ENCODE measurements at places on chromosomes 12 and 14.

- no peak for DNase-seq
These were observed 849 bp downstream of the WNT1 start for GRCh38 chr12:48978741-48979601.

GRCh38 chr14:101965770-101966722 is 1.7 kb downstream of the DYNC1H1 start:
- no peak for DNase-seq

DNA sequence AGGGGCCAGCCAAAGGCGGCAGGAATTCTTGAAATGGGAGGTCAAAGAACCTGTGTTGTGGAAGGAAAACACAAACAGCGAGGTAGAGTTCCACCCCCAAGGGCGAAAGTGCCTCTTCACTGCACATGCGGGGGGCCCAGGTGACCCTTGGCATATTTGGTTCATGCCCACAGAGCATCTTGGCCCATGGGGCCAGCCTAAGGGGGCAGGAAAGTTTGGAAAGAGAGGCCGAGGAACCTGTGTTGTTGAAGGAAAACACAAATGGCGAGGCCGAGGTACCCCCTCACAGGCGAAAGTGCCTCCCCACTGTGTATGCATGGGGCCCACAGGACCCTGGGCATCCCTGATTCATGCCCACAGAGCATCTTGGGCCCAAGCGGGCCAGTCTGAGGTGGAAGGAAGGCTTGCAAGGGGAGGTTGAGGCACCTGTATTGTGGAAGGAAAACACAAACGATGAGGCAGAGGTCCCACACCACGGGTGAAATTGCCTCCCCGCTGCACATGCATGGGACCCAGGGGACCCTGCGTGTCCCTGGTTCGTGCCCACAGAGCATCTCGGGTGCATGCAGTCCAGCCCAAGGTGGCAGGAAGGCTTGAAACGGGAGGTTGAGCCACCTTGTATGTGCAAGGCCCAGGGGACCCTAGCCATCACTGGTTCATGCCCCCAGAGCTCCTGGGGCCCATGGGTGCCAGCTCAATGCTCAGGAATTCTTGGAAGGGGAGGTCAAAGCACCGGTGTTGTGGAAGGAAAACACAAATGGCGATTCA is 384.1 kb downstream of the ALG10 start:
- peak; percentile 4 for DNase-seq

DNA sequence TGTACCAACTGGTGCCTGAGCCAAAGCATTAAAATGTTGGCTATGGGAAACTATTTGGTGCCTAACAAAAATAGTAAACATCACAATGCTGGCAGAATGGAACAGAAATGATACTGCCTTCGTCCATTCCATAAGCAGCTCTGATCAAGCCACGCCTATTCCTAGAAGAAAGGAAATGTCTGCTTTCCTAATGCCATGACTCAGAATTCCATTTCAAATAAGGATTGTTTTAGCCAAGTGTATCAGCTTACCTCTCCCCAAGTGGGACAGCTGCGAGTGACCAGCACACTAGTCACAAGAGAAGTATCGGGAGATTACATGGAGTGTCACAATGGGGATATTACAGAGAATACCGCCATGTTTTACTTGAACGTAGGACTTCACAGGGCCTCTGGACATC is 38.7 kb downstream of the GLT8D2 start:
- DNase-seq = no peak

GRCh38 chr12:48903363-48903981 is 21.8 kb downstream of the FKBP11 start:
- no peak for DNase-seq

GRCh38 chr12:105057174-105057573 is 27.1 kb downstream of the ALDH1L2 start:
- no peak for DNase-seq

DNA sequence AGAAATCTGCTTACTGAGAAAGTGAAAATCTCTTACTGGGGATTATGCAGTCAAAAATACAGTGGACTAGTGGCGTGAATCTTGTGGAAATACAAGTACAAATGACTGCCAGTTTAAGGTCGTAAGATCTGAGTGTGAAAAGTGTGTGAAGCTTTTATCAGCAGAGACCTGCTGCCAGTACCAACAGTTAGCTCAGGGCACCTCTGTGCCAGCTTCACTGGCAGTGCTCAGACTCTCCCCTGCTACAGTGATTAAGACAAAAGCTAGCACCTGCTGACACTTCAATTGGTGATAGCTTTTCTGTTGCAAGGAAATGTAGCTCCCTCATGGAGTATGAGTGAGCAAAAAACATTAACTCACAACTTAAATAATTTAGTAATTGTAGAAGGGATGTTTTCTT is 185.1 kb downstream of the ANO6 start:
- no peak for DNase-seq

- DNase-seq = no peak
These were observed 45.6 kb upstream of the SMCO2 start for GRCh38 chr12:27400856-27401354.

GRCh38 chr12:9043766-9044165 is 54.4 kb downstream of the KLRG1 start:
- DNase-seq = no peak

GRCh38 chr12:111954969-111955368 is 58.0 kb downstream of the TMEM116 start:
- DNase-seq = no peak

- no peak for DNase-seq
These were observed 78.2 kb downstream of the HMGA2 start for GRCh38 chr12:65902500-65902899.

- no peak for DNase-seq
These were observed 5.4 kb upstream of the KRT7 start for GRCh38 chr12:52227606-52228166.

- no peak for DNase-seq
These were observed 46.8 kb downstream of the TMEM30B start for GRCh38 chr14:61234215-61234916.

GRCh38 chr14:94052662-94053061 is 26.5 kb downstream of the OTUB2 start:
- no peak for DNase-seq

DNA sequence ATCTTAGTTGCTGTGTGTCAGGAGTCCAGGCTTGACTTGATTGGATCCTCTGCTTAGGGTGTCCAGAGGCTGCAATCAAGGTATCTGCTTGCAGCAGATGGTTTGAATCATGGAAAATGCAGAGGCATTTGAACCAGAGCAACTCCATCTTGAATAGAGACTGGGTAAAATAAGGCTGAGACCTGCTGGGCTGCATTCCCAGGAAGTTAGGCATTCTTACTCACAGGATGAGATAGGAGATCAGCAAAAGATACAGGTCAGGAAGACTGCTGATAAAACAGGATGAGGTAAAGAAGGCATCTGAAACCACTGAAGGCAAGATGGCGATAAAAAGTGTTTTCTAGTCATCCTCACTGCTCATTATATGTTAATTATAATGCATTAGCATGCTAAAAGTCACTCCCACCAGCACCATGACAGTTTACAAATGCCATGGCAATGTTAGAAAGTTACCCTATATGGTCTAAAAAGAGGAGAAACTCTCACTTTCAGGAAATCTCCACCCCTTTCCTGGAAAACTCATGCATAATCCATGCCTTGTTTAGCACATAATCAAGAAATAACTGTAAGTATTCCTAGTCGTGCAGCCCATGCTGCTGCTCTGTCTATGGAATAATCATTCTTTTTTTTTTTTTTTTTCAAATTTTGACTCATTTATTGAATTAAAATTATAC is 218.3 kb upstream of the CPNE8 start:
- DNase-seq = no peak

Measured in left colon (tissue), 2 donors.